NCI-H226 (cell line): ENCODE measurements at places on chromosomes 4 and X.

GRCh38 chr4:75908555-75908954 lies 6.3 kb upstream of the PPEF2 start:
- DNase-seq = no peak

GRCh38 chr4:79864500-79865200 lies 208.4 kb downstream of the ANTXR2 start:
- no peak for DNase-seq

DNA sequence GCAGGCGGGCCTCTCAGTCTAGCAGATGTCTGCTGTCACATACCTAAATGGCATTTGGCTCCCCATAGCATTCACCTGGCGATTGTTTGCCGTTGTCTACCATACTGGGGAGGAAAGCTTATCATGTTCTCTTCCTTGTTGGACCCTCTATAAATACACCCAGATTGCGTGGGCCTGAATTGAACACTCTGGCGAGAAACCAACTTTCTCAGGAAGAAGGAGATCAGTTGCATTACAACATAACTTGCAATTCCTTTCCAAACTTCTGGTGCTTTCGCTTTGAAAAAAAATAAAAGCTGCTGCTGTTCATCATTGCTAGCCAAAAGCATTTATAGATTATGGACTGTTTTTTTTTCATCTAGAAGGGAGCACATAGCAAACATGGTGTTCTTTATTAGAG lies 230.0 kb upstream of the GPC4 start:
- DNase-seq = no peak

- DNase-seq = no peak
Observed at GRCh38 chrX:42025861-42026260, 102.5 kb upstream of the CASK start.

DNA sequence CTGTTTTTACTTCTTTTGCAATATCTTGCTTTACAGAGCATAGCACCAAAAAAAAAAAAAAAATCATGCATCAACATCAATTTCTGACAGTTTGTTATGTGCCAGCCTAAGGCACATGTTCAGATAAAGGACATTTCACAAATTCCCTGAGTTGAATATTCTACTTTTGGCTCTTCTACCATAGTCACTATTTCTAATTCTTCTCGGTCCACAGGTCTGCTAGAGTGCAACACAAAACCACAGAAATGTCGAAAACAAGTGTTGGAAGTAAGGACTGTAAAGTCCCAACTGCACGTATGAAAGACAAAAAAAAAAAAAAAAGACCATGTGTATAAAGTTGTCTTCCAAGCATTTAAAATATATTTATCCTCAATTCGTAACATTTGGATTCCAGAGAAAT lies 494.2 kb upstream of the INTU start:
- DNase-seq = no peak

DNA sequence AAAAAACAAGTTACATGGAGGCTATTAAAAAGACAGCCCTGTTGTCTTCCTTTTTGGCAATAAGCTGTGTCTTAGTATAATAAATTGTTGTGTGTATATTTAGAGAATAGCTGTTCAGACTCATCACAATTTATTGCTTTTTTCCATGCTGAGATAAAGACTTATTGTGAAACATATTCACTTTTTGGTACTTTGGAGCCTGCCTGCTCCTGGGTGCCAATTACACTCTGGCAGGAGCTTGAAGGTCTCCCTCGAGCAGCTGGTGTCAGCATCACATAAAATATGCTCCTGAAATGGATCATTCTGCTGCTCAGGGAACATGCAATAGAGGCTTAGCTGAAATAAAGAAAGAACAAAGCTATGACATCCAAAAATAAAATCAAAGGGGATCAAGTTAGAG lies 211.6 kb upstream of the DKK2 start:
- no peak for DNase-seq

DNA sequence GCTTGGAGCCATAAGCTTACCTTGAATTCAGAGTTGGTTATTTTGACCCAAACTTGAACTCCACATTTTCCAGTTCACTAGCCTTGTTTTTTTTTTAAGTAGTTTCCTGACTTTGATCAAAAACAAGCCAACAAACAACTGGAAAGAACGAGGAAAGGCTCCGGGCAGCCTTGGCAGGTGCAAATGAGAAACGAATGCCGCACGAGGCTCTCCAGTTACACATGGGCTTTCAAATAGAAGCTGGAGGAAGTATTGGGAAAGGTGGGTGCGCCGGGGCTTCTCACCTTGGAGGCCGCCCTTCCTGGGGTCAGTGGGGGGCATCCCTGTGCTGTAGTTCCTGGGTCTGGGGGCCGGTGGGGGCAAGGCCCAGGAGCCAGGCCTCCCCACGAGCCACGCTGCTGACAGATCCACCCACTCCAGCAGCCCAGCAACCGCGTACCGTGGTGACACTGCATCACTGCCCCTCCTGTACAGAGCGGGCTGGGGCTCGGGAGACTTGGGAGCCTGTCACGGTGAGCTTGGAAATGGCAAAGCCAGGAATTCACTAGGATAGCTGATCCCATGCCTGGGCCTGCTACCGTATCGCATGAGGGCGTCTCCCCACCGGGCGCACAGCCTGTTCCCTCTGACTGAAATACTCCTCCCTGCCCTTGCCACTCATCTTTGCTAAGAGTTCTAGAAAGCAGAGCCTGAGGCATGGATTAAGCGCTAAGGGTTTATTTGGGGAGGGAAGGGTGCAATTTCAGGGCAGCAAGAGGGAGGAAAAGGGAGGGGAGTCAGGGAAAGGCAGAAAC lies 50.9 kb upstream of the ADRA2C start:
- no peak for DNase-seq

DNA sequence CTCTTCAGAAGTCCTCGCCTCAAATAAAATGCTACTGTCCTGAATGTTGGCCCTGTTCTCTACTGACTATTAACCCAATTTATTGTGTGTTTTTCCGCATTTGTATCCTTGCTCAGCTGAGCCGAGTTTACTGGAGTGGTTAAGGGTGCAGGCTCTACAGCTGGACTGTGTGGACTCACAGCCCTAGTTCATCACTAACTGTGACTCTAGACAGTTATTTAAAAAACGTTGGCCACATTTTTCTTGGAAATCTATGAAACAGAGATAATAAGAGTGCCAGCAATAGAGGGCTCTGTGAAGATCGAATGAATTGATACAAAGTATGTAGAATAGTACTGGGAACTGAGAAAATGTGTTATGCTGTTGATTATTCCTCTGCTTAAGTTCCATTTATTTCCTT lies 2.9 kb upstream of the GUF1 start:
- DNase-seq = no peak

DNA sequence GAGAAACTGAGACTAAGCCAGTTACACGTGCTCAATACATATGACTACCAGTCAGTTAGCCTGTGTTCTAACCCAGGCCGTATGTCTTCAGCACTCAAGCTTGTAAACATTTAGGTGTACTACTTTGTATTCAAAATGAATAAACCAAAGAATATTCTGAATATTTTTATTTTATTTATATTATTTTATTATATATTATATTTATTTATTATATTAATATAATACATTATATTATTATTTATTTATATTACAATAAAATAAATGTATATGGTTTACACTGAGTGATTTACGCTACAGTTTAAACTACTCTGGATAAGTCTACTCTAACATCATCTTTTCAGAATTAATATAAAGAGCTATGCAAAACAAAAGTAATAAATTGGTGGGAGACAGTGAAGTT lies 691.5 kb downstream of the CENPC start:
- DNase-seq = no peak

GRCh38 chrX:71953391-71953790 lies 42.7 kb downstream of the NHSL2 start:
- no peak for DNase-seq

GRCh38 chr4:78069859-78070258 lies 12.7 kb downstream of the FRAS1 start:
- DNase-seq = no peak

- DNase-seq = no peak
Observed at GRCh38 chr4:44674471-44674870, 3.7 kb upstream of the GUF1 start.

- DNase-seq = no peak
Observed at GRCh38 chr4:8185295-8185694, 13.8 kb upstream of the SH3TC1 start.

GRCh38 chrX:1524874-1525582 lies 12.0 kb downstream of the P2RY8 start:
- no peak for DNase-seq

- DNase-seq = no peak
Observed at GRCh38 chrX:12954981-12955380, 19.9 kb upstream of the TMSB4X start.

DNA sequence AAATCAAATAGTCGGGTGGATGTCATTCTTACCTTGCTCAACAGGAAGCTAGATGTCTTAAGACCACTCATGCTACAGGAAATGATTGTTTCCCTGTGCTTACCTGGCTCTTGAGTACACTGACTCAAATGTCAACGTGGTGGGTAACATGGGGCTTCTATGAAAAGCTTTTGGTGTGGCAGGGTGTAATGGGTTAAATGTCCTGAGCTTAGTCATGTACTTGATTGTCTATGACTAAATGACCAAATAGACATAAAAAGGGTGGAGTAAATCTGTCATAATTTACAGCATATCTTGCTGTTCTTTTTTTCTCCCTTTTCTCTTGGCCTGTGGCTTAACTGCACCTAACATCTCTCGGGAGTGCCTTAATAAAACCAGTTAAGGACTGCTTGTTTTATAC lies 44.9 kb downstream of the CCNG2 start:
- no peak for DNase-seq

DNA sequence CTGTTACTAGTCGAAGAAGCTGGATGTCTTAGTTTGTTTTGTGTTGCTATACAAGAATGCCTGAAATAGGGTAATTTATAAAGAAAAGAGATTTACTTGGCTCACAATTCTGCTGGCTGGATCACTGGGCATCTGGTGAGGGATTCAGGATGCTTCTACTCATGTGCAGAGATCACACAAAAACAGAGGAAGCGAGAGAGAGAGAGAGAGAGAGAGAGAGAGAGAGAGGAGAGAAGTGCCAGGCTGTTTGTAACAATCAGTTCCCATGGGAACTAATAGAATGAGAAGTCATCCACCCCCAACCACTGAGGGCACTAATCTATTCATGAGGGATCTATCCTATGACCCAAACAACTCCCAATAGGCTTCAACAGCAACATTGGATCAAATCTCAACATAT lies 66.2 kb upstream of the FAM9A start:
- DNase-seq = no peak

DNA sequence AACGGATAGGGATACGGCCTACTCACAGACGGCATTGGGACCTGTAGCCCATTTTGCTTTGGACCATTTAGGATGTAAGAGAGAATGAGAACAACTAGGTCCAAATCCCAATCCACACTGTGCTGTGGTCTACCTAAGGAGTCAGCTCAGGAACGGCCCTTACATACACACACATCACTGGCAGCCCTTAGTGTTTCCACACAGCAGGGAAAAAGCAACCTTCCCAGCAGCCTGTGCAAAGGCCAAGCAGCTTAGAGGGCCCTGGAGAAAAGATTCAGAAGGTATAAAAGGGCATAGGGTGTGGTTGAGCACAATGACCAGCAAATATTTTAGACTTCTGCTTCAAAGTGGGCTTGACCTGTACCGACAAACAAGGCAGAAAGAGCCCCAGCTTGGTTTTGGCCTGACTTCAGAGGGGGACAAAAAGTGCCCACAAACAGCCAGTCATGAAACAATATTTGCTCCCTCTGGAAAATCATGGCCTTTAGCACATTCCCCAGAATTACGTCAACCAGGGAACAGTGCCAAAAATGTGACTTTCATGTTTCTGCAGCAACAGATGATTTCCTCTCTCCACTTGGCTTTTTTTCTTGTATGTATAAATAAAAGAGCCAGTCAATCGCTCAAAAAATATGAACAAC lies 359.5 kb upstream of the FGF16 start:
- DNase-seq = no peak

DNA sequence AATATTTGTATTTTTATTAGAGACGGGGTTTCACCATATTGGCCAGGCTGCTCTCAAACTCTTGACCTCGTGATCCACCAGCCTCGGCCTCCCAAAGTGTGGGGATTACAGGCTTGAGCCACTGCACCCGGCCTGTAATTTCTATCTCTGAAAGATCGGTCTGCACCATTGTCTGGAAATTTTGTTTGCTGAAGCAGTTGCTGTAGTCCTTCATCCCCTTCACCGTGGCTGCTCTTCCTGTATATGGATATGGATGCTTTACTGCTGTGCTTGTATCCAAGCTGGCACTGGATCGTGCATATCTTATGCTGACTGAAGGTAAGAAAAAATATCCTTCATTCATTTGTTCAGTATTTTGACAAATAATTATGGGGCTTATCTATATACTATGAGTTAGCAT lies 338.4 kb upstream of the GNPDA2 start:
- no peak for DNase-seq

- DNase-seq = no peak
Observed at GRCh38 chr4:155774033-155774432, 15.2 kb downstream of the GUCY1B1 start.

GRCh38 chr4:104519588-104519987 lies 24.9 kb upstream of the CXXC4 start:
- DNase-seq = no peak

DNA sequence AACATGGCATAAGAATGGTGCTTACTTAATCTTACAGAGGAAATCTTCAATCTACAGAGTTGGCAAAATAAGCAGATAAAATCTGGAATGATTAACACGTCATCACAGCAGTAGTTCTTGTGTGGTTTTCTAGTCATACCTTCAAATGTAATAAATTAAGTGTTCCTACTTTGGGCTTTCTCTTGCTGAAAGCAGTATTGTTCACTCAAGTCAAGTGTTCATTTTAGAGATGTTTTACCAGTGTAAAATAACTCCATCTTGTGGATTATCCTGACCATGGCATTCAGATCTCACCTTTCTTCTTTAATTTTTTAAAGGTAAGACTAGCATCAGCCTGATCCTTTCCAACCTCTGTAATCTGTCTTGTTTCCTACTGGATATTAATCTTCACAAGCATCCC lies 72.9 kb downstream of the ADAMTS3 start:
- no peak for DNase-seq

DNA sequence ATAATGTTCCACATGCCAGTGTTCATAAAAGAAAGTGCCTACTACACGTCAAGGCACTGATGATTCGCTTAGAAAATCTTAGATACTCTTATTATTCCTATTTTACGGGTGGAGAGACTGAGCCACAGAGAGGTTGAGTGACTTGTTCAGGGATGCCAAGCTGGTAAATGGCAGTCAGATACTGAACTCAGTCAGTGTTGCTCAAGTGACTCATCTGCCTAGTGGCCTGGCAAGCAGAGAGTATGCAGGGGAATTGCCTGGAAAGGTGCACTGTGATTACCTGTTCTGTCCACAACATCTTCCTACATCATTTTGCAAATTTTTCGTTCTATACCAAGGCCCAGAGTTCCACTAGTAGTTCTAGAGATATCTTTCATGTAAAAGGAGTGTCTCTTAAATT lies 68.4 kb downstream of the RAPGEF2 start:
- peak; percentile 16 for DNase-seq
